Activated CD8-positive, alpha-beta memory T cell treated with anti-CD3 and anti-CD28 coated beads, Interleukin-2, amount 50 U/mL, for 48 hours (primary cell): ENCODE measurements at places on chromosomes 4 and X.

GRCh38 chr4:57373991-57374390 lies 263.8 kb upstream of the IGFBP7 start:
- no peak for DNase-seq

- no peak for DNase-seq
These were observed 130.3 kb downstream of the ADGRA3 start for GRCh38 chr4:22385611-22386011.

DNA sequence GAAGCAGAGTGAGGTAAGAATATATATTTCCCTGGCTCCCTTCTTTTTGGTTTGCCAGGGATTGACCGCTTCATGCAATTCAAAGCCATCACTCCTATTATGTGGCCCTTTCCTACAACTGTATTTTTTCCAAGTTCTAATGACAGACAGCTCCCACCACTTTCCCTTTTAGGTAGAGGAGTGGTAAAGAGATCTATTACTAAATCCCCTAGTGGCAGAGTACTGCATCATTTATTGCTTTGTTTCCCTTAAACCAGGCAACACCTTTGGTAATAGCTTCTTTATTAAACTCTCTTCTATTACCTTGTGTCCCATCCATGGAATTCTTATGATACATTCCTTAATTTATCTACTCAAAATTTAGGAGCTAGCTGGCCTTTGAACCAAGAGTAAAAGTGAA lies 90.7 kb downstream of the CNOT6L start:
- no peak for DNase-seq

- DNase-seq: no peak
These were observed 7.8 kb upstream of the BOD1L1 start for GRCh38 chr4:13635286-13635799.

DNA sequence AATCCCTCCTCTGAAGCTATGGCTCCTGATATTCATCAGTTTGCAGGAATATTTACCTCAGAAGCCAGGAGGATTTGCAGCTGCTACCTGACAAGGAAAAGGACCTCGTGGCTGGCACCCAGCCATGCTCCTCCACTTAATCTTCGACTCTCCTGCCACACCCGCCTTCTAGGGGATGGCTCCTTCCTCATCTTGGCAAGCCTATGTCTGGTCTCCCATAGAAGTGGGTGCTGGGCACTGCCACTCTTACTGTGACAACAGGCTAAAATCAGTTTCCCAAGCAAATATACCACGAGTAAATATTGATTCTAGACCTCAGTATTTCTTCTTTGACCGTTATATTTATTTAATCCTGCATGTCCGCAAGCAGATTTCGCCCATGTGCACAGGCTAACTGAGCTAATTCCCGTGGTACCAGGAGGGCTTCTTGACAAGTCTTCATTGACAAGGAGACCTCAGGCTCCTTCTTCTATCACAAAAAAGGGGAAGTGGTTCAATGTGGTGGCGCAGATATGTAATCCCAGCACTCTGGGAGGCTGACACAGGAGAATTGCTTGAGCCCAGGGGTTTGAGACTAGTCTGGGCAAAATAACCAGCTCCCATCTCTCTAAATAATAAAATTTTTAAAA lies 52.6 kb upstream of the DCTD start:
- no peak for DNase-seq

- no peak for DNase-seq
These were observed 65.4 kb downstream of the HTRA3 start for GRCh38 chr4:8334786-8335460.

GRCh38 chr4:17450269-17450804 lies 61.6 kb downstream of the QDPR start:
- no peak for DNase-seq

DNA sequence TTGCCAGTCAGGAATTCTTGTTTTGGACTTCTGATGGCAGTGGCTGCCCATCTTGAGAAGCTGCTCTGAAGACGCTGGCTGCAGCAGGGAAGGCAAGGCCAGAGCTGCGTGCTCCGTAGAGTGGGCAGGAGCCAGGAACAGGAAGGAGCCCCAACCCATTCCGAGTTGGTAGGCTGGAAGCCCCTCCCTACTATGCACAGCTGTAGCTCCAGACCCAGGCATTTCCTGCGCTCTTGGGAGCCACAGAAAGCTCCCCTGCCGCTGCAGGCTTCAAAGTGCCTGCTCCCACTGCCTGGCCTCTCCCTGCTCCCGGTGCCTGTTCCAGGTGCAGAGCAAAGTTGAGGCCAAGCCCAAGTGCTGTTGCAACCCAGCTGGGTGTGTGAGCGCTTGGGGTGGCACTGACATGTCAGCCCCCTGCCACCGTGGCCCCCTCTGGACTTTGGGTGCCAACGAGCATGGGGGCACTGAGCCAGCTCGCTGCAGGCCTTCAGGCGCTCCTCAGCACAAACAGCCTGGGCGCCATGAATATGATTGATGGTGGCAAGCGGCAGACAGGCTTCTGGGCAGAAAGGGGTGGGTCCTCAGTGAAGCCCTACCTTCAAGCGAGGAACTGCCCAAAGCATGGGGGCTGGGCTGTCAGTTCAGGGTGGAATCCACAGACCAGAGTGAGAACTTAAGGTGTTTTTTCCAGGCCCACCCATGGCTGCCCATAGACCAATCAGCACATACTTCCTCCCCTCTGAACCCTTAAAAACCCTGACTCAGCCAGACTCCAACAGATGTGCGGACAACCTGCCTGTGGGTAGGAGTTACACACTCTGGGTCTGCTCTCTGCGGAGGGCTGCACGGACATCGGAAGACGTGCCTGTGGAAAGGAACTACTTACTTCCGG lies 677.2 kb upstream of the INTU start:
- DNase-seq: no peak

DNA sequence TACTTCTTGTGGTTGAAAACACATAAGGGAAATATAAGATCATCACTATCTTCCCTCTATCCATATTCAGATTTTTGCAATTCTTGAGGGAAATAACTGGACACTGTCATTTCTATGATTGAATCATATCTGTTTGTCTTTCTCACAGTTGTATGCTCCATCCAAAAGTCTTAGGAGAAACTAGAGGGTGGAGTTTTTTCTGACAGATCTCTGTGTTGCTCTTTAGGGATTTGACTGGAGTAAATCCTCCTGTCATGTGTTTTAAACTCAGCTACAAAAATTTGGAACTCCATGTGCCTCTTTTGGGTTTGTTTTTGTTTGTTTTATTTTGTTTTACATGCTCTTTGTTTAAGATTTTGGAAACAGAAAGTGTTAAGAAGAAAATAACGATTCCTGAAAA lies 136.5 kb downstream of the SPATA18 start:
- no peak for DNase-seq

GRCh38 chr4:8157496-8157895 lies 1.1 kb downstream of the ABLIM2 start:
- DNase-seq: no peak

GRCh38 chr4:168491563-168491962 lies 5.3 kb upstream of the PALLD start:
- no peak for DNase-seq

GRCh38 chr4:189656641-189657040 lies 284.0 kb upstream of the FRG1 start:
- DNase-seq: no peak

DNA sequence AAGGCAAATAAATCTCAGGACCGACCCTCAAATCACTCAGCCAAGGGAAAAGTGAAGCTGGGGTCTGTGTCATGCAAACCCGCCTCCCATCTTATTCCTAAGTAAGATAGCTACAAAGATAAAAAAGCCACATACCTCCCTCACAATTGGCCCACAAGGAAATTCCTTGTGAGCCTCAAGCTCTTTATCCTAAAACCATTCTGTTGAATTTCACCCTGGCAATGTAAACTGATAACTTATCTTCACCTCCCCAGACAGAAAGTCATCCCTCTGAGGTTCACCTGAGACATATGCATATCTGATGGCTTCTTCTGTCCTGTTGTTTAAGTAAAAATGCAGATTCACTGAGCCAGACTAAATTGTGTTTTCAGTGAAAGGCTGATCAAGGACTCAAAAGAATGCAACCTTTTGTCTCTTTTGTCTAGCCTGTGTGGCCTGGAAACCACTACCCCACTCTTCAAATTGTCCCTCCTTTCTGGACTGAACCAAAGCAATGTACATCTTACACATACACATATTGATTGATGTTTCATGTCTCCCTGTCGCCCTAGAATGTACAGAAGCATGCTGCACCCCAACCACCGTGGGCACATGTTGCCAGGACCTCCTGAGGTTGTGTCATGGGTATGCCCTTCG lies 91.3 kb downstream of the MFAP3L start:
- DNase-seq: no peak

- DNase-seq: no peak
These were observed 37.7 kb downstream of the SOX3 start for GRCh38 chrX:140467211-140467610.

- DNase-seq: no peak
These were observed 7.0 kb upstream of the TET2 start for GRCh38 chr4:105139646-105140045.
